ENCODE measurements at places on chromosomes 5 and 9. TPM values are rescaled to one million over a fixed set of nuclear protein-coding genes. Genes with fewer than 3 reads are reported as not detected.

PGM5 gene
- total RNA-seq, result not detected

MYMK gene
- not detected for total RNA-seq

C5orf22 gene
- total RNA-seq, result 26.2 TPM

TSSK1B gene
- not detected for total RNA-seq

VCAN gene
- total RNA-seq, result 1.0 TPM

ANKRD34B gene
- total RNA-seq, result not detected
